Inflammatory macrophage treated with lipopolysaccharide for 4 hours (primary cell): ENCODE measurements at places on chromosomes 5 and 9.

DNA sequence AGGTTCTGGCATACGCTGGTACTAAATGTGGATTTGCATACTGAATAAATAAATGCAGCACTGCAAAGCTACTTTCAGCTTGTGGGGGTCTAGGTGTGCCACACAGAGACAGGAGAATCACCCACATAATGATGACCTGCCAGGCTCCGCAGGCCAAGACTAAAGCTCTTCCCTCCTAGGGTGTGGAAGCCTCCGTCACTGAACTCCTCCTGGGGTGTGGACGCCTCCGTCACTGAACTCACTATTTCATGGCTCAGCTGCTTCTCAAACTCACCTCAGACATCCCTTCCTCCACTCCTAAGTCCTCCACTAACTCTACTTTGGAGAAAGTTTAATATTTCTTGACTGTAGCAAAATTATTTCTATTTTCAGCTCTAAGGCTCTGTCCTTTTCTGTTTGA is 65.3 kb upstream of the GOLPH3 start:
- DNase-seq = no peak

GRCh38 chr5:121429761-121430160 is 421.9 kb upstream of the FTMT start:
- no peak for DNase-seq

DNA sequence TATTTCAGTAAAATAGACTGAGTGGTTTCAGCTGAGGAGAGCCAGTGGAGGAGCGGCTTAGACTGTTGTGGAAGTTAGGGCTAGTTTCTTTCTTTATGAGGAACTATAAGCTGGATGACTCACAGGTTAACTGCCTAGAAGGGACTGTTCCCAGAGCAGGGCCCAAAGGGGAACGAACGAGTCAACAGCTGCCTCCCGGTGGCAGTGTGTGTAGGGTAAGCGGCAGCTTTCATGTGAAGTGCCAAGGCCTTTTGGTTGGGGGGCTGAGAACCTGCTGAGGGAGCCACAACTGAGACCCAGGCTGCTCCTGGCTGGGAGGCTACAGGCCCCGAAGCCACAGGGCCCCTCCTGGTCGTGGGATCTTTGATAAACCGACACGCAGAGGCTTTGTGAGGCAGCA is 7.0 kb downstream of the SQSTM1 start:
- DNase-seq = peak; percentile 91

DNA sequence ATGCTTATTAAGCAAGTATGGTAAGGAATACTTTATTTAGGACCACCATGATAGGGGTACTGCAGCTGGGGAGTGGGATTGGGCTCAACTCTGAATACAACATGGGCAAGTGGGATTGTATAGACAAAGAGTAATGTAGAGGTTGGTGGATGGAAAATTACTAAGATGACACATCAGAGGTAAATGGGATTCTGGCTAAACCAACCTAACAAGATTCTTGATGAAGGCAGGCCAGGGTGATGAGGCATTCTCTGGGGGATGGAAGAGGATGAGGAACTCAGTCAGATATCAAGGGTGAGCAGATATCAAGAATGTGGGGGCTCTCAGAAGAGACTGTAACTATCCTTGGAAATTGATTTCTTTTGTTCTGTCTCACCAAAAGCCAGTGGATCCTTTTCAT is 107.2 kb downstream of the NMUR2 start:
- DNase-seq = no peak

DNA sequence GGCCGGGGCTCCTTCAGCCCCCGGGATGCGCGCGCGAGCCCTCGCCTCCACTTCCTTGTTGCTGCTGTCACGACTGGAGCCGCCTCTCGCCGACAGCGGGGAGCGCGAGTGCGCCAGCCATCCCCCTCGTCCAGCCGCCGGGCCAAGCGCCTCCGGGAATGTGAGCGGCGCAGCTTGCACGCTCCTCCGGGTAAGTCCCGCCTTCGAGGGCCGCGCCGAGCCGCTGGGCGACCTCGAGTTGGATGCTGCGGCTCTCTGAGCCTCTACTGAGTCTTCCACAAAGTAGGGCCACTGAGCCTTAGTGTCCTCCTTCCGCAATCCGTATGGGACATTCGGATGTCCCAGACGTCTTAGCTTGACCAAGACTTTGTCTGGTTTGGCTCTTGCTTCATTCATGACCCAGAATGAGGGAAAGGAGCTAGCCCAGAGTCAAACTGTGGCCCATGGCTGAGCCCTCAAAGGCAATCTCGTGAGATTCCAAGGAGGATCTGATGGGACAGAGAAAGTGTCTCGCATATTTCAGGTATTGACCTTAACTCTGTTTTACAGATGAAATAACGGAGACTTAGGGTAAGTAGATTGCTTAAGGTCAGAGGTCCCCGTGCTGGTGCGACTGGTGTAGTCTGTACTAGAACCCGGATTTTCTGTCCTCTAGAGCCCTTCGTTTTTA is 586 bp downstream of the HMGXB3 start:
- DNase-seq = peak; percentile 61

DNA sequence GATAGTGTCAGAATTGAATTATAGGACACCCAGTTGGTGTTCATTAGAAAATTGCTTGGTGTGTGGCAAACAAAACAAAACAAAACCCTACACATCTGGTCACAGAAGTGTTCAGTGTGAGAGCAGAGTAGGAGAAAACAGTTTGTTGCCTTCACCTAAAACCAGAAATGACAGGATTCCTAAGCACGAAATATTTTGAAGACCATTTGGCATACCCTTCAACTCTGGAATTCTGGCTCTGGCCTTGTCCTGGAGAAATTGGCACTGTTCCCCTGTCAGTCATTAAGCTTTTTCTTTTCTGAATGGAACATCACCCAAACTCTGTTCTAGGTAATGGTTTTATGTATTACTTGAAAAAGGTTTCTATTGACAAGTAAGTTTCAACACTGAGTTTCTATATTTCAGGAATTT is 110.2 kb upstream of the PCA3 start:
- no peak for DNase-seq

DNA sequence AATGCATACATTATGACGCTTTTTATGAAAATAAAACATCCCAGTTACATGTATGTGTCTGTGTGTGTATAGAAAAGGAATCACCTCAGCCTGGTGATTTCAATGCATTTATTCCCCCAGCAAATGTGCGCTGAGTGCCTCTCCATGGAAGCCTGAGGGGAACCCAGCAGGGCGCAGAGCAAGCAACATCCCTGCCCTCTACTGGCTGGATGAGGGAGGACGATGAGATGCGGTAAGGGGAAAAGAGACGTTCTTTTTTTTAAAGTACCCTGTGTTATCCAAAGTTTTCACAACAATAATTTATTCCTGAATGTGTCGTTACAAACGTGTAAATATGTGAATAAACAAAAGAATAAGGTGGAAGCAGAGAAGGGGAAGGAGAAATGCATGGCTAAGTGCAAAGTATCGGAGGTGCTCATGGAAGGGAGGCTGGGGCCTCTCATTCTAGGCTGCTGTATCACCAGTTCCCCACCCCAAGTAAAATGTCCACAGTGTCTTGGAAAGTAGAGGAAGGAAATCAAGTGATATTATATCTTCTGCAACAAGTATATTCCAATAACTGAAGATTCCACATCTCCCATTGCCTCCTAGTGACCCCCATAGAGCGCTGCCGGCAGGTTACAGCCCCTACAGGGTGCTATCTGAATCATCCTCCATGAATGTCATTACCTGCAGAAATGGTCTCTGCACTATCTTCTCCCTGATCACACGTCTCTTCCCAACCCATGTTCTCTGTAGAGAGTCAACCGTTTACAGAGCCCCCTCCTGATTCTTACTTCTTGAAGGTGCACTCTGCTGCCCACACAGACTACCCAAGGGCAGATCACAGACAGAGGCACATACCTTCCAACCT is 13.0 kb upstream of the ABLIM3 start:
- peak; percentile 16 for DNase-seq

DNA sequence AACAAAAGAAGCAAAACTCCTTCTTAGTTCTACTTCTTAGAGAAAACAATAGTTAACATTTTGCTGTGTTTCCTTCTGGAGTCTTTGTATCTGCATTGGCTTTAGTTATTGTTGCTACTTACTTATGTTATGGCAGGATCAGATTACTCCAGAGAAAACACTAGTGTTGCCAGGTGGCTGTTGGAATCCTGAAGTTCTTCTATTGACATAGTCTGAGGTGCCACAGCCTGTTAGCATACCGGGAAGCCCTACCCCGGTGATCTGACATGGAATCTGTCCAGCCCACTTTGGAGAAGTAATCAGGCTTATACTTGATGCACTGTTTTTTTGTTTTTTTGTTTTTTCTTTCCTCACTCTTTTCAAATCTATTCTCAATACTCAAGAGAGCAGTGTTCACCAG is 68.5 kb upstream of the CEP78 start:
- DNase-seq = no peak

GRCh38 chr9:9142001-9142400 is 1342.4 kb upstream of the DMAC1 start:
- DNase-seq = no peak

- no peak for DNase-seq
Observed at GRCh38 chr5:66410122-66410521, 186.1 kb upstream of the MAST4 start.

- DNase-seq = peak; percentile 51
Observed at GRCh38 chr5:35436400-35437057, 181.1 kb upstream of the SPEF2 start.

- DNase-seq = no peak
Observed at GRCh38 chr9:85036496-85036895, 367.0 kb downstream of the NTRK2 start.

GRCh38 chr5:90934738-90935137 is 376.1 kb downstream of the ADGRV1 start:
- DNase-seq = no peak

DNA sequence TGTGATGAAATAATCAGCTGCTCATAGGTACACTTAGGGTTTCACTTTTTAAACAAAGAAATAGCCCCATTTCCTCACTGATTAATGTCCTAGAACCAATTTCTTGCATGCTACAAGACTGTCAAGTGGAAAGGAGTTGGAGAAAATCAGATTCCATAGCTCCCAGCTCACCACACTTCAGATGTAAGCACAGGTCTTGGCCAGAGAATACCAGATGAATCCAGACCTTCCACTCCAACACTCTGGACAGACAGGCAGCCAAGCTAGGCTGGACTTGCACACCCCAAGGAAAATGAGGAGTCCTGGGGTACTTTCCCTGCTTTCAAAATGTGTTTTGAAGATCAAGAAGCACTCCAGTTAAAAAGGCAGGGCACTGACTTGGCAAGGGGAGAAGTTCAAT is 68.5 kb downstream of the KLHL3 start:
- no peak for DNase-seq

GRCh38 chr5:26538226-26538625 is 500.2 kb downstream of the CDH9 start:
- DNase-seq = no peak

DNA sequence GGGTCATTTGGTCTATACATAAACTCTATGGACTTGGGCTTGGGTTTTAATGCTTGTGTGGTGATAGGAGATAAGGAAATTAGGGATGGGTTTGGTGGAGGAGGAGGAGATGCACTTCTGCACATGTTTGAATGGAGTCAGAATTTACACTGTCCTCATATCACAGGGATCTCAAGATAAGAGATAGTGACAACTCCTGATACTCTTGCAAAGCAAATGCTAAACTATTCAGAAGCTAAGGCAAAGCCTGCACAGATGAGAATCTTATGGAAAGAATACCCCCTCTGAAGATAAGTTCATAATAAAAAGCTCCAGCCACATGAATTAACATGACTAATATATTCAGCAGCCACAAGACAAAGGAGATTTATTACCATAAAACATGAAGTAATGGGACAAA is 90.2 kb downstream of the XRCC4 start:
- no peak for DNase-seq

- DNase-seq = no peak
Observed at GRCh38 chr5:109307951-109308350, 101.8 kb downstream of the PJA2 start.

DNA sequence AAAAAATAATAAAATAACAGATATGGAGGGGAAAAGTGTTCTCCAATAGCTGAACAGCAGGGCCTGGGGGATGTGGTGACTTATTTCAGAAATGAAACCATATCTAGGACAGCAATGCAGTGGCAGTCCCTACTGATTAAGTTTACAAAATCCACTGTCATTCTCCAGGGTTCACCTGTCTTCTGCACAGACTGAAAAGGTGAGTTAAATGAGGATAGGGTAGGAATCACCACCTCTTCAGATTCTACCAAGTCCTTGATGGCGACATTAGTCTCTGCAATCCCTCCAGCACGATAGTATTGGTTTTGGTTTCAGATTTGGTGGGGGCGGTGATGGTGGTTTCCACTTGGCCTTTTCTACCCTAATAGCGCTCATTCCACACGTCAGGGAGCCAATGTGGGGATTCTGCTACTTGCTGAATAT is 32.3 kb upstream of the NPM1 start:
- peak; percentile 36 for DNase-seq

DNA sequence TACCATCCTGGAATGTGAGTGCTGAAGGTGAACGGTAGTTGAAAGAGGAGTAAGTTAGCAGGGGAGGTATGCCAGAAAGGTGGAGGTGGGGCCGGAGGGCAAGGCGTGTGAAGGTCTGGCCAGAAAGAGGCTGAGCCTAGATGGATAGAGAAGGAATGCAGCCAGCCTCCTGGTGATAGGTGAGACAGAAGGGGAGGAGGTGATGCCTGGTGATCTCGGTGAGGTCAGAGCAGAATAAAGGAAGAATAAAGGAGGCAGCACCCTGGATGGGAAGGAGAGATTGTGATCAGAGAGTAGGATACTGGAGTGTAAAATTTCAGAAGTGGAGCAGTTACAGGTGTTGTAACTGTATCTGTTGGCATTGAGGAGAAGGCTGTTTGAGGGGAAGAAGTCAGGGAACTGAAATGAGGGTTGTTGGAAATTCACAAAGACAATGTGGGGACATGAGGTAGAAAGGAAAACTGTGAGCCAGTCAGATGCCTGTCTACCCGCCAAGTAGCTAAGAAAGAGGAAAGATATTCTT is 2.0 kb downstream of the GNG10 start:
- no peak for DNase-seq

GRCh38 chr9:90698871-90699440 is 56.3 kb upstream of the DIRAS2 start:
- DNase-seq = peak; percentile 74

DNA sequence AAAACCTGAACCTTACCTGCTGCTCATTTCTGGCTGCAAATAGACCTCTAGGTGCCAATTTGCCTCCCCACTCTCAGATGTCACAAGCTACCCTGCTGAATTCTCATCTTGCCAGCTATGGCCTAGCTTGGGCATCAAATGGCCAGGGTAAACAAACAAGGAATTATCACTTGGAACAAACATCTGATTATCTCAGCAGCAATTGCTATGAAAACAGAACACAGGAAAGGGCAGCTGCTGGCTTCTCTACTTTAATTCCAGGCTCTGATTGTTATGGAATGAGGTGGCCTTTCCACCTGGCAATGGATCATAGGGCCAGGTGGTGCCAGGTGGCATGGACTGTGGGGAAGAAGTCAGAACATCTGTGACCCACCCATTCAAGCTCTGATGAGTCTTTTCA is 505.1 kb downstream of the TLR4 start:
- DNase-seq = no peak

- no peak for DNase-seq
Observed at GRCh38 chr5:19547640-19548039, 440.4 kb downstream of the CDH18 start.

GRCh38 chr5:36552651-36553393 is 53.6 kb upstream of the SLC1A3 start:
- no peak for DNase-seq
